ENCODE measurements at places on chromosomes 2 and 18.

DNA sequence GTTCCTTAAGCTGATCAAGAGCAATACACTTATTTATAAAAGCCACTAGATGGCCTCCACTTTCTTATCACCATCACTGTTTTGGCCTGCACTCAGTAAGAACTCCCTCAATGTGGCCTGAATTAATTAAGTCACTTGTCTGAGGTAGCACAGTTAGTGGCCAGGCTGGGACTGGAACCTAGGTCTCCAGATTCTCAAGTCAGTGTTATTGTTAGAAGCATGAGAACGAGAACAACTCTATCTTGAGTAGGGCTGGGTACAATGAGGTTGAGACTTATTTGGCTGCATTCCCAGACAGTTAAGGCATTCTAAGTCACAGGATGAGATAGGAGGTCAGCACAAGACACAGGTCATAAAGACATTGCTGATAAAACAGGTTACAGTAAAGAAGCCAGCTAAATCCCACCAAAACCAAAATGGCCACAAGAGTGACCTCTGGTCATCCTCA lies 115.8 kb downstream of the SS18 start:
- no peak for DNase-seq

DNA sequence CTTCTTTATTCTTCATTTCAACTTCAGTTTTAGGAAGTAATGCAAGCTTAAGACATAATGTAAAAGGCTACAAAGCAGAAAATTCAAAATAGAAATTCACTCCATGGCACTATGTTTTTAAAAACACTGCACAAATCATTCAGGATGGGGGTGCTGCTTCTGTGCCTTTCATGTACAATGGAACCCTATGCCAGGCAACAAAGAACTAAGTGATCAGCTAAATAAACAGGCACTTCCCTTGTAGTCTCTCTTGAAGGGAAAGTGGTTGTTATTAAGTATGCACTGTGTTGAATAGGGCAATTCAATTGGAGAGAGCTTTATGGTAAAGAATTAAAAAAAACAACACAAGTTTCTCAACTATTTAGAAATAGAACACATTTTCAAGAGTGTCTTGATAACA lies 10.9 kb upstream of the ERBB4 start:
- no peak for DNase-seq

GRCh38 chr2:222289278-222290160 lies 9.3 kb downstream of the PAX3 start:
- DNase-seq: no peak

DNA sequence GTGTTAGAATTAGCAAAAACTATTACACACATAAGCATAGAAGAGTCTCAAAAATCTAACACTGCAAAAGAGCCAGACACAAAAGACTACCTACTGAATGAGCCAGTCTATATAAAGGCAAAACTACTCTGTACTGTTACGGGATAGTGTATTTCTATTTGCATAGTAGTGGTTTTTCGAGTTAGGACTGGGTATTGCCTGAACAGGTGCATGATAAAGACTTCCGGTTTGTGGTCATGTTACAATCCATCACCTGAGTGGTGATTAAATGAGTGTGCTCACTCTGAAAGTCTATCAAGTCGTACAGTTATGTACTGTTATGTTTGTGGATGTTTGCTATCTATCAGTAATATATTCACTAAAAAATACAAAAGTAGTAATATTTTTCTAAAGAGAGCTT lies 523.3 kb upstream of the SYT4 start:
- DNase-seq: no peak

- DNase-seq: no peak
Measured at GRCh38 chr2:120345608-120346007, 328 bp upstream of the INHBB start.

- no peak for DNase-seq
Measured at GRCh38 chr18:46754188-46754587, 2.7 kb downstream of the ST8SIA5 start.

DNA sequence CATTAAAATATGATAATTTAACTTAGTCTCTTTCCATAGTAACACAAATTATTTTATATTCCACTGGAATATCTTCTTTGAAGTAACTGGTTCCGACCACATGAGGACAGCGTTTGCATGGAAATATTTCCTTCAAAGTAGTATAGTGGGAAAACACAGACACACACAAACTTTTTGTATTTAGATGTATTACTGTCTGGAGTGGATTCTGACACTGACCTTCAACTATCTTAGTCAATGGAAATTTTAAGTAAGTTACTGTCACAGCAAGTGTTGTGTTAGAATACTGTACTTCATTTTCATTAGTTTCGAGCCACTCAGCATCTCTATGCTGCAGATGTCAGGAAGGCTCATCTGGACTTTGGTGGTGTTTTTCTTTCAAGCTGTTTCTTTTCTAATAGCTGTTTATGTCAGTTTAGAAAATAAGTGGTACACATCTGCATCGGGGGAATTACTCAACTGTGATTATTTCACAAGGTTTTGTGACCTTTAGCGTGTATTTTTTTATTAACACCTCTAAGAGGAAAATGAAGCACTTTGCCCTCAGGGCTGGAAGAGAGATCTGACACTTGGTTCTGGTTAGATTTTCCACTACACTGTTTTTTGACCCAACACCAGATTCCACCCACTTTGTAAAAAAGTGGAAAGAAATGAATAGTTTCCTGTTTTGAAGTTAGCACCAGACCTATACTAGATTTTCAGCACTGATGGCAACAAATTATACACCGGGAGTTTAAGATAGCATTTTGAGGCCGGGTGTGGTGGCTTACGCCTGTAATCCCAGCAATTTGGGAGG lies 18.9 kb upstream of the THOC1 start:
- no peak for DNase-seq

DNA sequence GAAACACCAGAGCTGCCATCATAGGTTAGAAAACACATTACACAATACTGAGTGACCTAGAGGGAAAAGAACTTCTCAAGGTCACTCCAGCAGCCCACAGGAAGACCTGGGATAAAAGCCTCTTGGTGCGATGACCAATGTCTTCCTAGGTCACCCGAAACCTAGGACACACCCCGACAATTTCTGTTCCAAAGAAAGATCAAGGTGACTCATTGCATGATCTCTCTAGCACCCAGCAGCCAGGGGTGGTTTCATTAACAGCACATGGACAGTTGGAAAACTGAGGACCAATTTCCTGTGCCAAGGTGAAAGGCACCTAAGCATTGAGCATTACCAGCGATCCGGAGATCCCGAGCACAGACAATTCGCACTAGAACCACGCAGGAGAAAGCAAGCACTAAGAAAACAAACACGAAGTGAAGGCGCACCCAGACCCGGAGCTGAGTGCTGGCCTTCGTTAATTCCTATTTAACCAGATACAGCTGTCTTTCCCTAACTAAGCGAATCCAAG lies 1.5 kb downstream of the CACNB4 start:
- DNase-seq: no peak

DNA sequence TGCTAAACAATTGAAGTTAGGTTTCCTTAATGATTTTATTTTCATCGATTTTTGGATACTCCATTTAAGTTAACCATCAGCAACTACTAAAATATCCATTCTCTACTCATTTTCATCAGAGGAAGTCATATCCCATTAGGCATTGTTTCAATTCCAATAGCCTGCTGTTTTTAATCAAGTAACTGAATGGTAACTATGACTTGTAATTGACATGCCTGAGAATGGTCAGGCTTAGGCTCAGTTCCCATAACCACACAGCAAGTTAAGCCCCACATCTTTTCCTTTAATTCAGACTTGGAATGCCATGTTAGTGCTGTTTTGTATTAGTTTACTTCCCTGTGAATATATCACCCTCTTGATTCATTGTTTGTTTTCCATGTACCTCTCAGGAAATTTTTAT lies 398.8 kb downstream of the ARHGAP15 start:
- no peak for DNase-seq

- no peak for DNase-seq
Measured at GRCh38 chr2:164771897-164772296, 69.7 kb downstream of the COBLL1 start.

- DNase-seq: no peak
Measured at GRCh38 chr2:81895620-81896250, 1591.2 kb upstream of the LRRTM1 start.

GRCh38 chr18:27501671-27502070 lies 316.6 kb upstream of the CHST9 start:
- no peak for DNase-seq

DNA sequence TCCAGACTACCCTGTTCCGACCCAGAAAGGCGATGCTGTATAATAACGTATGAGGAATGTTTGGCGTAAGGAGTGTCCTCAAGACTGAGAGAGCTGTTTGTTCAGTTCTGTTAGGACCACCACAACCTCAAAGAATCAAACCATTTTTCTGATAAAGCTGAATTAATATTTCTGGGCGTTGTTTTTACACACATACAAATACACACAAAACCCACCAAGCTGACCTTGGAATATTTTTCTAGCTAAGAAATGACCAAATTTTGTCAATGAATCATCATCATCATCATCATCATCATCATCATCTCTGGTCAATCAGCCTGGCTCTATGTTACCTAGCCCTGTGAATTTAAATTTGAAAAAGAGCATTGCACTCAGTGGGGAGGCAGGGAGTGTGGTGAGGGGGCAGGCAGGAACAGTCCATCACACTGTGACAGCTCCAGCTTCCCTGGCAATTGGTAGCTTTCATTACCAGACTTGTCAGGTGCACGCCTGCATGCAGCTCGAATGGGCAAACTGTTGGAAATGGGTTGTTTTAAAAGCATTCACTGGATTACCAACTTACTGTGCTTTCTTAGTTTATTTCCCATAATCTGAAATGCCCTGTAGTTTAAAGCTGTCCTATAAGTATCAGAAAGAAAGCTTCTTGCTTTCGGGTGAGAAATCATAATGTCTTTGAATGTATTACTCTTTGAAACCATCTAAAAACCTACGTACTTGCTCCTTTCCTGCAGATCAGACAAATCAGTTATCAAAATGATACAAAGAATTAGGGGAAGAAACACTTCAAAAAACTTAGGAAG lies 6.9 kb upstream of the POU3F3 start:
- DNase-seq: no peak

DNA sequence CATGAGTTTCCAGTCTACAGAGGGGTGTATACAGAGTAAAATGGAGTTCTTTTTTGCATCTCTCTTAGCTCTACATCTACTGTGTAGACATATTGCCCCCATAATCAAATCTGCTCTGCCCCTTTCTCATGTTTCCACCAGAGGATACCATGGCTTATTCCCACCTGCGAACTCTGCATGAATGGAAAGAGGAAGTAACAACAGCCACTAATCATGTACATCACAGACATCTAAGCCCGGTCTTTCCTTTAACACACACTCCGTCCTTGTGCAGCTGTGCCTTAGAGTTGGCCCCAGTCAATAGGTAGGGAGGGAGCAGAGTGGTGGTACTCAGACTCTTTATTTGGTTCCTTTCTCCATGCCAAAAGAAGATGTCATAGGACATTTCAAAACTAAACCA lies 147.3 kb upstream of the NRP2 start:
- DNase-seq: no peak

GRCh38 chr2:174788291-174788929 lies 24.1 kb upstream of the CHRNA1 start:
- DNase-seq: no peak

DNA sequence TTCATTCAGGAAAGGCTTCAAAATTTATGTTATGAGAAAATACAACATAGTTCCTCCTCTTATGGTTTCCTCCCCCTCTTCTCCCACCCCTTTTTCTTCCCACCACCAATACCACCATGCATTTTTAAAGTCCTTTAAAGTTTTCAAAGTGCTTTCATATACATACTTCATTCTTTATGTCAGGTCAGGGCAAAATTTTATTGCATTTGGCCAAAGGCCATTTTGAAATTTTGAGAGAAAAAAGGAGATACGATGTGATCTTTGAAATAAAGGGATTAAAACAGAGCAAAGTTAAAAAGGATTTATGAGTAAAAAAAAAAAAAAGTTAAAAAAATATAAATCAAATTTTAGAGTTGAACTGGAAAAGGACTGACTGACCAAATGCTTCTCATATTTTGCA lies 792.5 kb upstream of the FANCL start:
- no peak for DNase-seq

GRCh38 chr2:73203055-73203681 lies 794 bp downstream of the NOTO start:
- DNase-seq: no peak

DNA sequence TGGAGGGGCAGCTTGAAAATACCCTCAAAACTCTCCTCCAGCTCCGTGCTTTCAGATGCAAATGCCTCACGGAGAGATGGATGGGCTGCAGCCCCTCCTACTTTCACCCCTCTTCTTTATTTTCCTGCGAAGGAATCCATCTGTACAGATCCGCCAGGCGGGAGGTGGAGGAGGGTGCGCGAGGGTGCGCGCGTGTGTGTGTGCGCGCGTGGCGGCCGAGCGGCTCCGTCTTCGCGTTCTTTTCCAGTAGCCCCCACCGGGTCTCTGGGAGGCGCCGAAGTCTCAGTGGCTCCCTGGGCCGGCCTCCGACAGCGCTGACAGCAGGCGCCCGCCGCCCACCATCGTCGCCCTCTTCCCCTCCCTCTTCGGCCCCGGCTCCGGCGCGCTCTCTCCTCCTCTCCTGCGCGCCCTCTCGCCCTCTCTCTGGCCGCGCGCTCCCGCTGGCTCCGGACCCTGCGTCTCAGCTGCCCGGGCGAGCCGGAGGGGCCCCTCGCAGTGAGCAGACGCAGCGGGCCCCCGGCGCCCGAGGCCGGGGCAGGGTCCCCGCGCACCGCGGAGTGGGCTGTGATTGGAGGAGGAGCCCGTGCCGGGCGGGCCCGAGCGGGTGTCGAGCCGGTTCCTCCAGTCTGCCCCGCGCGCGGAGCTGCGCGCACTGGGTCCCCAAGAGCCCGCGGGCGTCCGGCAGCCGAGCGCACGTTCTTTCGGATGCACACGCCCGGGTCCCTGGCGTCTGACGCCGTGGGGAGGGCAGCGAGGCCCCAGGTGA lies at the start of gene CDH7:
Gene CDH7 (plus strand): TSS at position 624 of the 766 bp plus-strand sequence. CDS start 11,831 bp downstream, outside the sequence.
- no peak for DNase-seq

DNA sequence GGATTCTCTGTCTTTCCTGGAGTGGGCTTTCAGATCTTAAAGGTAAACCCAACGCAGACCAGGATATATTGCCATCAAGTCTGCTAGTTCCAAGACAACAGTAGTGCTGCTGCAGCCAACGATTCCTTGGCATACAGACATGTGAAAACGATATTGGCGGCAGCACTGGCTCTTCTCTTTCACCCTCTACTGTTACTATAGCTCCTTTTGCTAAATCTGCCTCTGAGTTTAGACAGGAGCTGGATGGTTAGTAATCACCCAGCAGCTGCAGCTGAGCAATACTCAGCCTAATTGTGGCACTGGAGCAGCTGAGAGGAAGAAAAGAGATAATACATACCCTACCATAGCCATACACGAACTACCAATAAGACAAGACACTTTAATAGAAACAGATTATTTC lies 4.0 kb downstream of the YES1 start:
- DNase-seq: no peak
